ENCODE measurements at places on chromosomes 11 and 22.

DNA sequence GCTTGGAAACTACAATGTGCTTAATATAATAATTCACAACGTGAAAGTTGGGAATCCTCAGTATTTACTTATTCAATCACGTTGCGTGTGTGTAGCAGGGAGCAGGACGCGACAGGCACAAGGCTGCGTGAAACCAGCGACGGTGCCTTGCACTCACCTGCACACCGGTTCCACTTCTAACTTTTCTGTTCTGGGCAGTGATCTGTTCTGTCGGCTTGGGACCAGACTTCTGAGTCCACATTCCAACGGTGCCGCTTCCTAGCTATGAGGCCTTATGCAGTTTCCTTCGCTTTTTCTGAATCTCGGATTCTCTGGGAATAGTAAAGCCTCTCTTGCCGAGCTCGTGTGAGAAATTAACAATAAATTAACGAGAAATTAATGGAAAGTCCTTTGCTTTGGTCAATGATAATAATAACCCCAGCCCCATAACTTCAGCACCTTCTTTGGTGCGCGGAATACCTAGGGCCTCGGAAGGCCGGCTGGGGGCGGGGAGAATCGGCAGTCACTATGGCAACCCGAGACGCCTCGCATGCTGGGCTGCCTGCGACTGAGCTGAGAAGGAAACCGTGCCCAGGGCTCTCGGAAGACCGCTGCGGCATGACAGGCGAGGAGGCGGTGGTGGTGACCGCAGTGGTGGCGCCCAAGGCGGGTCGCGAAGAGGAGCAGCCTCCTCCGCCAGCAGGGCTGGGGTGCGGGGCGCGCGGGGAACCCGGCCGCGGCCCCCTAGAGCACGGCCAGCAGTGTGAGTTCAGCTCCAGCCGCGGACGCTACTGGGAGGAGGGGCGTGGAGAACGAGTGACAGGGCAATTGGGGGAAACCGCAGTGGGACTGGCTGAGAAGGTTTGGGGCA, at the start of gene C11orf97:
C11orf97 (plus strand) TSS at position 530 of the 850 bp plus-strand sequence; CDS start at position 598, 68 bp downstream.
- DNase-seq: no peak

GRCh38 chr22:38766076-38766777, 10.4 kb upstream of the SUN2 start:
- no peak for DNase-seq

DNA sequence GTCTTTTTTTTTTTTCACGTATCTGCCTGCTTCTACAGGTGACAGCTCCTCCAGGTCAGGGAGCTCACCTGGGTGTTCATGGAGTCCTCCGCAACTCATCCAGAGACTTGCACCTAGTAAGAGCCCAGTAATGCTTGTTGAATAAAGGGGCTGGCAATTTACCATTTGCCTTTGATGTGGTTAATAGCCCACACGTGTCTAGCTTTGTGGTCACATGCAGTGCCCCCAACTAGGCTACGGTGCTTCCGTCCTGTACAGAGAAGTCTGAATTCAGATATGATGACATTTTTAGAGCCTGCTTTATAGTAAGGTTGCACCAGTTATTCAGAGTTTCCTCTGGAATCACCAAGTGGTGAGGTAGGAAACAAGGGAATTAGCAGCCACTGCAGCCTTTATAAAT, 199.4 kb upstream of the MTMR2 start:
- DNase-seq: no peak

- no peak for DNase-seq
Observed at GRCh38 chr22:22026157-22026831, 43.7 kb upstream of the TOP3B start.

- DNase-seq: no peak
Observed at GRCh38 chr22:27212102-27212501, 554.7 kb downstream of the MIAT start.

- no peak for DNase-seq
Observed at GRCh38 chr11:119484741-119485605, 62.0 kb upstream of the THY1 start.

DNA sequence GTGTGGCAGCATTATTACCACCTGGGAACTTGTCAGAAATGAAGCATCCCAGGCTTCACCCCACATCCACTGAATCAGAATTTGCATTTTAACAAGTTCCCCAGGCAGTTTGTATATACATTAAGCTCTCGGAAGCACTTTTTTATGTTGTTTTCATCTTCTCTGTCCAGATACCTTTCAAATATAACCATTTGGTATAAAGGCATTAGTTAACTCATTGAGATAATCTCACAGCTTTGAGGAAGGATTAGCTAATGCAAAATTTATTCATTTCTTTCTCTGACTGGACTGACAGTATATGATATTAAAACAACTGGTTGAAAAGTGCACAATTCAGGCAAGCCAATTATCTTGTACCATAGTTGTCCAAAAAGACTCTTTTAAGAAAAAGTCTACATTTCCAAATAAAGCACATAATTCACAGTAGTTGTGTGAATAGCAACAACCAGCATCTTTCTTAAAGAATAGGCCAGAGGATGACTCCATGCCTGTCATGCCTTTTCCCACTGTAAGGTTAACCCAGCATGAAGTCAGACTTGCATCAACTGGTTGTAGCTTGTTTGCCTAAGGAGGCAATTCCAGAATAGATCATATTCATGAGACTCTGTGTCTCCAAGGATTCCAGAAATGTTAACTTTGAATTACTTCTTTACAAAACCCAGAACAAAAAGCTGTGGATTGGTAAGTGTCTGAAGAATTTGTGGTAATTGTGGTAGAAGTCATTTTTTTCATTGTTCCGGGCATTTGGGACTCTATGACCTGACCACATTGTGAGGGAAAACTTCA, 254.3 kb upstream of the SESN3 start:
- DNase-seq: no peak

GRCh38 chr11:63042596-63042995, 27.0 kb upstream of the SLC22A8 start:
- DNase-seq: no peak

GRCh38 chr11:131723088-131723487, 352.7 kb downstream of the NTM start:
- DNase-seq: no peak

- DNase-seq: no peak
Observed at GRCh38 chr11:112532506-112532905, 271.8 kb upstream of the PLET1 start.

DNA sequence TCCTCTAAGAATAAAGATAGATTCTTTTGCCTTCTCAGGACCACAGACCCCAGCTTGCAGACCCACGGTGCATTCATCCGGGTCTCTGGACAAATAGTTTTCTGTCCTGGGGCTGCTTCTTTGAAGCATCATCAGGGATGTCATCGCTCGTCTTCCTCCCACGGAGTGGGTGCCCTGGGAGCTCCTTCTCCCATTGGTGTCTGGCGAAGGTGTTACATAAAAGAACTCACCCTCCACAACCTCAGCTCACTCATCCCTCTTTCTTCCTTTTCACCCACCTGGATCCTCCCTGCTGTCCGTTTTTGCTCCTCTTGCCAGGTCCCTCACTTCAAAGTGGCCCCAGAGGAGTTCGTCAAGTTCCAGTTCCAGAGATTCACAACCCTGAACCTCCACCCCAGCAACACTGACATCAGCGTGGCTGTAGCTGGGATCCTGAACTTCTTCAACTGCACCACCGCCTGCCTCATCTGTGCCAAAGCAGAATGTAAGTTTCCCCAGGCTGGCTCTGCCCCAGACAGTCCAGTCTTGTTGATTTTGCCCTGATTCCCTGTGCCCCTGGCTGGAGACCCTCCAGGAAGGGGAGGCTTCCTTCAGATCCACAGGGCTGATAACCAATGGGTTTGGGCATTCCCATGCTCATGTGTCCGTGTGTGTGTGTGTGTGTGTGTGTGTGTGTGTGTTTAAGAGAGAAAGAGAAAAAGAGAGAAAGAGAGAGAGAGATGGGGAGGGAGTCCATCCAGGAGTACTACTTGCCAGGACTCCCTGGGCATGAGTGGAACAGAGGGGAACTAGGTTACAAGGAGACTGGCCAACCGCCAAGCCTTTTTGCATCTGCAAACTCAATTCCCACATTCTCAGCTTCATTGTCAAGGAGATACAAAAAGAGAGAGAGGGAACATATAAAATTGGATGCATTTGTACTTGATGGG, 204.2 kb upstream of the TBCEL start:
- DNase-seq: no peak

- DNase-seq: no peak
Observed at GRCh38 chr22:25482868-25483639, 81.4 kb upstream of the GRK3 start.

GRCh38 chr11:76700177-76701100, 29.9 kb upstream of the LRRC32 start:
- DNase-seq: no peak

- DNase-seq: no peak
Observed at GRCh38 chr11:44047298-44047697, 483 bp upstream of the ACCSL start.

DNA sequence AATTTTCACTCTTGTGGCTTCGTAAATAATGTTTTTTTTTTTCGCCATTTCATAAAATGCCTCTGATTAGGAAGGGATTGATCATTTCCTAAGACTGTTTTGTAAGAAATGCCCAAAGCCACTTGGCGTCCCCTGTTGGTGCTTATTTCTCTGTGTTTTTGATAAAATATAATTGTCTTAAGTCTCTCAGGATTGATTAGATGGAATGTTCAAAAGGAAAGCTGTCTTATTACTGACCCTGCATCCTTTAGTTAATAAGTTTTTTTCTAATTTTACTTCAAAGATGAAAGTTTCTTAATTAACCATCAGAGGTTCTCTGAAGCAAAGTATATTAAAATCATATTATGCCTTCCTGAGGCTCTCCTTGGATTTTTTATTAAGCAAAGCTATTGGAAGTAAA, 624.3 kb upstream of the TENM4 start:
- DNase-seq: no peak

DNA sequence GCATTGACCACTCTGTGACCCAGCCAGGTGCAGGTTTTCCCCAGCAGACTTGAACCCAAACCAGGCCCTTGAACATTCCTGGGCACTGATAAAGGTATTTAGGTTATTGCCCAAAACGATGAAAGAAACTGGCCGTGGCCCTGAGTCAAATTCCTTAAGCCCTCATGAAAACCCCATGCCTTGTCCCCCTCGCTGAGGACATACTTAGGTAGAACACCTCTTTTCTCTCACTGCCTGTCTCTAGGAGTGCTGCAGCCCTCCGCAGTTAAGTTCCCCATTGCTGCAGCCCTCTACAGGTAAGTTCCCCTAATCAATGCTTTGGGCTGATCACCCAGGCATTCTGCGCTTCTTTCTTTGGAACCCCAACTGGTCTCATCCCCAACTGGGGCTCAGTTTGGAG, 961.6 kb downstream of the TBC1D22A start:
- DNase-seq: no peak

DNA sequence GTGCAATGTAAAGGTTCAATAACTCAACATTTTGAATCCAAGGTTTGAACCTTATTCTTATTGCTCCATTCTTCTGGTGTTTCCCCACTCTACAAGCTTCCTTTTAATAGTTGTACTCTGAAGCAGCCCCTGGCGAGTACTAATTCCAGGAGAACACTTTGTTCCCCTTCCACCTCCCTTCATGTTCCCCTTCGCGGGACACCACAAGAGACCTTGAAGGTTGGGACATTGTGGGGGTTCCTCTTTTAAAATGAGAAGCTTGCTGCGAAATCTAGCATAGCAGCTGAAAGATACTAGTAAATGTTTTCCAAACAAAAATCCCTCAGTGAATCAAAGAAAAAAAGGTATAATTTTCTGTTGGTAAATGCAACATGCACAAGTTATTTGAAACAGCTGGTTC, 626.3 kb upstream of the LRRC4C start:
- DNase-seq: no peak

Data from effector CD4-positive, alpha-beta T cell (primary cell).